ENCODE measurements at places on chromosomes 2 and 18.

- DNase-seq: no peak
Observed at GRCh38 chr18:35880788-35881455, 91.6 kb upstream of the RMP24 start.

- DNase-seq: peak; percentile 25
Observed at GRCh38 chr18:8609659-8610458, 622 bp downstream of the RAB12 start.

GRCh38 chr2:96324721-96325040, 436 bp upstream of the ITPRIPL1 start:
- no peak for DNase-seq

DNA sequence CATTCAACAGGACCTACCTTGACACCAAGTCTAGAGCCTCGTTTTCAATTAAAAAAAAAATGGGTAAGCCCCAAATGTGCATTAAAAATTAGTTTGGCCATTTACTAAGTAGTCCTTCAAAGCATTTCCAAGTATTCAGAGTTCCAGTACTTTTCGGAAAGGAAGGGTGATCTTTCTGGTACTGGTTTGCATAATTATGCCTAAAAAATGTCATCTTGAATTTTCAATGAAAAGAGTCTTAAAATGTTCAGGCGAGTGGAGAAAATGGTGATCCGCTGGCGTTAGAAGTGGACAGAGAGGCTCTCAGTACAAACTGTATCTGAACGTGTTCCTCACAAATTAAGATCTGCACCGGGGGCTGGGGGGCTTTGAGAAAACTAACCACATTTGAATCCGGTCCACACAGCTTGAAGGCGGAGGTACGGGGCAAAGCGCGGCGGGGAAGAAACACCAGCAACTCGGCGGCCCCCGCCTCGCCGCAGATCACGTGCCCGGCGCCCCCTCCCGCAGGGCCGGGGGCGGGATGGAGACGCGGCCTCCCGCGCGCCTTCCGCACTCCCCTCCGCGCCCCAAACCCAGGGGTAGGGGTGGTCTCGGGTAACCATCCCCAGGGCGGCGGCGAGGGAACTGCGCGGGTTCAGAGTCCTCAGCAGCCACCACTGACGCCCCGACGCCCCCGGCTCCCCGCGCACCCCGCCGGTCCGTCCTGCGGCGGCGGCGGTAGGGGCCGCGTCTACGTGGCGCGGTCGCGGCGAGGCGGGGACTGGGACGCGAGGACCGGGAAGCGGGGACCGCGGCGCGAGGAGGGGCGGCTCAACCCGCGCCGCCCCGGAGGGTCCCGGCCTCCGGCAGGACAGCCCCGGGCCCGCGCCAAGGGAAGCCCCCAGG, 564 bp downstream of the LPIN2 start:
- peak; percentile 57 for DNase-seq

GRCh38 chr2:113390124-113390849, 47.2 kb upstream of the ZNG1B start:
- DNase-seq: no peak

DNA sequence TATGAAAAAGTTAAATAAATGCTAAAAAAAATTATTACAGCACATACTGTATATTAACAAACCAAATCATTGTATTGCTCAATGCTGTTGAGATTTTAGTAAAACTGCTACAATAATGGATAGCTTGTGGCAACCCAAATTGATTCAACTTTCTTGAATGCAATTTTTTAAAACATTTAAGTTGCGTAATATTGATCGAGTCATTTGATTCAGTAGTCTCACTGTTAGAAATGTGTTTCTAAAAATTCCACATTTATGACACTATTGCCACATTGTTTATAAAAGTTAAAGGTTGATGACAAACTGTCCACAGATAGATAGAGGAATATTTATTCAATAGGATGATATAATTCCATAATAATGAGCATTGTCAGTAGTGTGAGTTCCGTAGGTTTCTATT, 640.7 kb upstream of the CRIM1 start:
- DNase-seq: no peak

GRCh38 chr2:151289972-151290866, 751 bp upstream of the NMI start:
- DNase-seq: no peak

GRCh38 chr18:54323970-54324369, 33.7 kb downstream of the STARD6 start:
- no peak for DNase-seq

DNA sequence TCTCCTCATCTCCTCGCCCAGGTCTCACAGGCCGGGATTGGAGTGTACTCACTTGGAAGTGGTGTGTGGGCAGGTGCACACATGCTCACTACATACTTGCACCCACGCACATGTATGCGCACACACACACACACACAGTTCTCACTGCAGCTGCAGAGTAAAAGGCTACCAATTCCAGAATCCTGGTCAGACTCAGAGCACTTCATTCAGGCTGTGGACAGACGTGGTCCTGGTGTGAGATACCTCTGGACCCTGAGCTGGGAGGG, 19.4 kb downstream of the CELF4 start:
- no peak for DNase-seq

GRCh38 chr2:59857109-59857508, 696.3 kb downstream of the BCL11A start:
- DNase-seq: no peak

GRCh38 chr18:74748809-74749208, 151.1 kb downstream of the ZNF407 start:
- DNase-seq: no peak

DNA sequence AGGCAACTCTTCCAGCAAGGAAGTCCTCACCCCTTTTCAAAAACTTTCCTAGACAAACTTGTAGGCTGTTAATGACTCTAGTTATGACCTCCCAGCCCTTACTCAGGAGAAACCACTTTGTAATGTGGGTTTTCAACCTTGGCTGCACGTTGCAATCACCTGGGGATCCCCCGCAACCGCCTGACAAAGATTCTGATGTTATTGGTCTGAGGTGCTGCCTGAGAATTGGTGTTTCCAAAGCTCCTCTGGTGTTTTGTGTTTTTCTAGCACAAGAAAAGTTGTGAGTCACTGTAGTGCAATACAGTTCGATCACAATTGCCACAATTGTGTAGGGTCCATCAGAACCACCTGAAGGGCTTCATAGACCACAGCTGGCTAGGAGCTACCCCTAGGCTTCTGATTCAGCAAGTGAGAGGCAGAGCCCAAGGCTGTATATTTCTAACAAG, 121.6 kb downstream of the SP100 start:
- DNase-seq: no peak

DNA sequence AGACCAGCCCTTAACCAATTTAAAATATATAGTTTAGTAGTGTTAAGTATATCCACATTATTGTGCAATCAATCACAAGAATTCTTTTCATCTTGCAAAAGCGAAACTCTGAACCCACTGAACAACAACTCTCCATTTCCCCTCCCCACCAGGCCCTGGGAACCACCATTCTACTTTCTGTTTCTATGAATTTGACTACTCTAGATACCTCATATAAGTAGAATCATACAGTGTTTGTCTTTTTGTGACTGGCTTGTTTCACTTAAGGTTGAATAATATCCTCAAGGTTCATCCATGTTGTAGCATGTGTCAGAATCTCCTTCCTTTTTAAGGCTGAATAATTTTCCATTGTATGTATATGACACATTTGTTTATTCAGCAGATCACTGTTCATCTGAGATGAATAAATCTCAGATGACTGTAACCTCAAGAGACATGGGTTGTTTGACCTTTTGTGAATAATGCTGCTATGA, 8.1 kb upstream of the SOS1 start:
- no peak for DNase-seq

GRCh38 chr2:152238016-152238415, 62.5 kb upstream of the STAM2 start:
- DNase-seq: no peak

DNA sequence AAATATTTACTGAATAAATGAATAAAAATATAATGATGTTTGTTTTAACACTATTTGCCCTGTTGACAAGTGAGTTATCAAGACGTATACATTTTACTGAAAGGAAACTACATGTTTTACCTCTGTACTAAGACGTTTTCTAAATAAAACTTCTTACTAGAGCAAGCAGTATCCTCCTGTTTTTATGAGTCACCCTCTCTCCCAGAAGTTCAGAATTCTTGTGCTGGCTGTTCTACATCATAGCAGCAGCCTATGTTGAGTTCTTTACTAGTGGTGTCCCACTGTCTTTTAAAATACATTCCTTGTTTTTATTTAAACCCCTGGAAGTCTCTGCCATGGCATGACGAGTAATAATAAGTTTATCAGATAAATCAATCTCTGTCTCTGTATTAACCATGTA, 297.4 kb downstream of the CALCRL start:
- no peak for DNase-seq

- DNase-seq: no peak
Observed at GRCh38 chr18:48321121-48321520, 88.1 kb downstream of the ZBTB7C start.

GRCh38 chr18:66048406-66048805, 297.6 kb downstream of the CDH7 start:
- no peak for DNase-seq

- DNase-seq: no peak
Observed at GRCh38 chr2:21787941-21788340, 664.2 kb downstream of the TDRD15 start.

DNA sequence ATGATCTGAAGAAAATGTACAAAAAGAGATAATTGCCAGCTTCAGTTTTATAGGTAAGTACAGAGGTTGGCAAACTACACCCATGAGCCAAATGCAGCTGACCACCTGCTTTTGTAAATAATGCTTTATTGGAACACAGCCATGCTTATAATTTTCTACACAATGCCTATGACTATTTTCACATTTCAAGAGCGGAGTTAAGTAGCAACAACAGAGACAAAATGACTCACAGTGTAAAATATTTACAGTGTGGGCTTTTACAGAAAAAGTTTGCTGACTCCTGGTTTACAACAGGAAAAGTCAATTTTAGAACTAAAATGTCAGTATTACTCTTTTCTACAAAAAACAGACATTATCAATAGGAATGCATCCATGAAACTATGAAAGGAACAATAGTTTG, 26.0 kb downstream of the CWC22 start:
- no peak for DNase-seq

DNA sequence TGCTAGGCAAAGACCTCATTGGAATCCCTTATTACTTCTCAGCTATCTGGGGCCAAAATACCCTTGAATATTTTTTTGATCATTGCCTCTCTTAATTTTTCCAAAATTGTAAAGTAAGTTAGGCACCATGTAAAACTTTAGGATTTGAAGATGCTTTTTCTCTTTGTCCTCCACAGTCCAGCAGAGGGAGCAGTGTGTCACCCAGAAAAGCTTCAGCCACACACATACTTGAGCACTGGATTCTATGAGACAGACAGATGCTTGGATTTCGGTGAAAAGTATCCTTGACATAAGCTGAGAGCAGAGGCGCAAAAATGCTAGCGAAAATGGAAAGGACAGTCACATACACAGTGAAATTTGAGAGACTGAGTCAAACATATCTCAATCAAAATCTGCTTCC, 74.7 kb upstream of the KCNJ3 start:
- DNase-seq: no peak

GRCh38 chr2:47653902-47654789, 128.8 kb upstream of the MSH6 start:
- DNase-seq: no peak

DNA sequence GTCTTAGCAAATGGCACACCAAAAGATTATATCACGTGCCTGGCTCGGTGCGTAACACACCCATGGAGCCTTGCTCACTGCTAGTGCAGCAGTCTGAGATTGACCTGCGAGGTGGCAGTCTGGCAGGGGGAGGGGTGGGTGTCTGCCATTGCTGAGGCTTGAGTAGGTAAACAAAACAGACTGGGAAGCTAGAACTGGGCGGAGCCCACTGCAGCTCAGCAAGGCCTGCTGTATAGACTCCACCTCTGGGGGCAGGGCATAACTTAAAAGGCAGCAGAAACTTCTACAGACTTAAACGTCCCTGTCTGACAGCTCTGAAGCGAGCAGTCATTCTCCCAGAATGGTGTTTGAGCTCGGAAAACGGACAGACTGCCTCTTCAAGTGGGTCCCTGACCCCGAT, 55.9 kb upstream of the FSHR start:
- DNase-seq: no peak

GRCh38 chr18:44876024-44876423, 195.3 kb downstream of the SETBP1 start:
- DNase-seq: no peak

GRCh38 chr18:13566941-13567746, 159.2 kb downstream of the FAM210A start:
- DNase-seq: no peak

Measured in 8988T (cell line).